ENCODE measurements at places on chromosomes 3 and 15.

- DNase-seq: no peak
Observed at GRCh38 chr3:72658466-72659100, 189.7 kb downstream of the SHQ1 start.

DNA sequence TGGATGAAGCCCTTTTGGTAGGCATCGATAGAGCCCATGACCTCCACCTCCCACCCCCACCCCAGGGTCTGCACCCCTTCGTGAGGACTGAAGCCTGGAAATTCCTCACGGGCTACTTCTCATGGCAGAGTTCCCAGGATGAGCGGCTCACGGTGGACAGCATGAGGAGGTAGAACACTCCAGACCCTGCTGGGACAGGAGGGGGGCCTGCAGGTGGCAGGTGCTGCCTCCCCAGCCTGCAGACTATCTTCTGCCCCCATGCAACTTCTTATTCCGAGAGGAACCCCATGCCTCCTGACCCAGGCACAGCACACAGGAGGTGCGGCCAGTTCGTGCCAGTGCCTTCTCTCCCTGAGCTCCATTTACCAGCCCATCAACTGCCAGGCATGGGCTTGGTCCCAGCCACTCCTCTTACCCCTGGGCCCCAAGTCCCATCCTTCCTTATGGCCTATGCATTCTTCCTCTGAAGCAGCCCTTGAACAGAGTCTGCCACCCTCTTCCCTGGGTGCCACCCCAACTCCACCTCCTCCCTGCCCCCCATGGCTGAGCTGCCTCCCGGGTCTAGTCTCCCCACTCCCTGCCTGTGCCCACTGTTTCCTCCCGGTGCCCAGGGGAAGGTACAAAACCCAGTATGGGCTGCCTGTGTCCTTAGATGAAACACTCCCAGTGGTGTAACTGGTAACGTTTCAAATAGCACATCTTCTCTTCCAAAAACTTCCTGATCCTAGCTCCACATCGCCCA is 8.4 kb downstream of the TBC1D21 start:
- no peak for DNase-seq

DNA sequence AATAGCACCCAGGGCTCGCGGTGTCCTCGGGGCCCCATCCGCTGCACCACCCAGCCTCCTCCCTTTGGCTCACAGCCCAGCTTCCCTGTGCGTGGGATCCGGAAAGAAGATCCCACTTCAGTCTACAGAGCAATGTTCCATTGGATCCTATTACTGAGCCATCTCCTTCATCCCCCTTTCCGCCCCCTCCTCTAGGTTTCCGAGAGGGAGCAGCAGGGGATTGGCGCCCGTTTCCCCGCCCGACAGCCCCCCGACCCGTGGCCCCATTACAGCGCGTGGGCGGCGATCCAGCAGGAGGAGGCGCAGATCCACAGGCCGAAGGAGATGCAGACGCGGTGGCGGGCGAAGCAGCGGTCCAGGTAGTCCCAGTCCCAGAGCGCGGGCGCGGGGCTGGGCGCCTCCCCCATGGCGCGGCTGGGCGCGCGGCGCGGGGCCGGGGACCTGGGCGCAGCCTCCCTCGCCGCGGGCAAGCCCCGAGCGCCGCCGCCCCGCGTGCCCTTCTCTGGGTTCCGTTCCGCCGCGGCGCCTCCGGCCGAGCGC is 340 bp downstream of the TMEM44 start:
- peak; percentile 27 for DNase-seq

DNA sequence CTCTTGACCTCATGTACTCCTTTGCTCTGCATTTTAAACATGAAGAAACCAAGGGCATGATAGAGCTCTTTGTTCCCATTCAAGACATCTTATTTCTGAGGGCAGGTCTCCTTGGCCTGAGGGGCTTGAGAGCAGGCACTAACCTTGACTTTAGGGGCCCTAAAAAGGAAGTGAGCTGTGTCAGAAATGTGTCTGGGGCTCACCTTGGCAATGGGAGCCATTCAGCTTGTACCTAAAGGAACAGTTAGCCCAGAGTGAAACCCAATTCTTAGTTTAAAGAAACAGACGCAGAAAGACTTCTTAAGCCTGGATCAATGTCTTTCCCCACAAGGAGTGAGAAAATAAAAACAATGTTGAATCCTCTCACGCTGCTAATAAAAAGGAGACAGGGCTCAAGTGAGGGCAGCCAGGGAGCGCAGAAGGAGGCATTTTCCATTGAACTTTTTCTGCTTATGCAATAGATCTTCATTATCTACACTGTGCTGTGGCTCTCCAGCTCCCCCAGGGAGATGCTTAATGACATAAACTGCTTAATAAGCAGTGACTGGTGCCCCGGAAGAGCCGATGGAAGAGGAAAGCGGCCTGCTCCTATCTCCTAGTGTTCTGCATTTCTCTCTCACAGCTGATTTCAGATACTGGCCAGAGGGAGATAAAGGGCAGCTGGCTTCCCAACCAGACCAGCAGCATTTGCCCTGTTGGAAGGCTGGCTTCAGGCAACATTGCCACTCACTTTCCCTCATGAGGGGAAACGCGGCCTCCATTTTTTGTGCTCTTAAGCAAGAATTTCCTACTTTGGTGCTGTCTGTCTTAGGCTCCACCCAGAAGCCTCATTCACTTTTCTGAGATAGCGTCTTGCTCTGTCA is 152.0 kb downstream of the OPA1 start:
- DNase-seq: peak; percentile 82

DNA sequence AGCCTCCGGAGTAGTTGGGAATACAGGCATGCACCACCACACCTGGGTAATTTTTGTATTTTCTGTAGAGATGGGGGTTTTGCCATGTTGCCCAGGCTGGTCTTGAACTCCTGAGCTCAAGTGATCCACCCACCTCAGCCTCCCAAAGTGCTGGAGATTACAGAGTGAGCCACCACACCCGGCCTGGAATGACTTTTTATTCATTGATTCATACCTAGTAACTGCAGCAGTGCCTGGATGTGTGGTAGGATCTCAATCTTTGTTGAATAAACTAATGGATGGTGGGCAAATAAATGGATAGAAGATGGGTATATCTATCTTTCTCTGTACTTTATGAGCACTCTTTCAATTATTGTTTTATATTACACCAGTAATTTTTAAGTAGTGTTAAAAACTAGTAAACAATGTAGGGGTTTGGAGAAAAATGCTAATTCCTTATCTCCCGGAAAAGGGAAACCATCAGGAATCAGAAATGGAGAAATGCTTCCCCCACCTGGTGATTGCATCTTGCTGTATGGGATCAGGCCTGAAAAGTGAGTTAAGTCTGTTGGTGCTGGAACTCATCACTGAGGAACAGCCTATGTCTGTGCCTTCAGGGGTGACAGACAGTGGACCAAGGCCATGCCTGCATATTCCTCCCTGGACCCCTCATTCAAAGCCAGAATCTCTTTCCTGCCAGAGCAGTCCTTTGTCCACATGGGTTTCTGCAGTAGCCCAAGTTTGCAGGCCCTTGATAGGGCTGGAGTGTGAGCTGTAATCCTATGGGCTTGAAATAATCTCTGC is 161.0 kb upstream of the CTDSPL start:
- DNase-seq: no peak

DNA sequence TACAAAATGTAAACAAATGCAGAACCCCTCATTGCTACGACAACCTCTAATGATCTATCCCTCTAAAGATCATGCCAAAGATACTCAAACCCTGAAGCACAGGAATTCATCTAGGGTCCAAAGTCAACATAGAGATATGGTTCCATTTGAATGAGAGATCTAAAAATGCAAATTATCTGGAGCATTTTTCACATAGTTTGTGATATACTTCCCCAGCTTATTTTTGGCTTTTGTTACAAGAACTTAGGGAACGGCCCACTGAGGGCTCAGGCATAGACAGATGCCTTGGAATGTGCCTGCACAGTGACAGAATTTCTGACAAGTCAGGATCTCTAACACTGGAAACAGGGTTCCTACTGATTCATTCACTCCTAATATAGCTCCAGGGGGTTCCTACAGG is 258.9 kb upstream of the THBS1 start:
- DNase-seq: no peak

- DNase-seq: no peak
Observed at GRCh38 chr15:58650102-58650501, 99.4 kb downstream of the ADAM10 start.

DNA sequence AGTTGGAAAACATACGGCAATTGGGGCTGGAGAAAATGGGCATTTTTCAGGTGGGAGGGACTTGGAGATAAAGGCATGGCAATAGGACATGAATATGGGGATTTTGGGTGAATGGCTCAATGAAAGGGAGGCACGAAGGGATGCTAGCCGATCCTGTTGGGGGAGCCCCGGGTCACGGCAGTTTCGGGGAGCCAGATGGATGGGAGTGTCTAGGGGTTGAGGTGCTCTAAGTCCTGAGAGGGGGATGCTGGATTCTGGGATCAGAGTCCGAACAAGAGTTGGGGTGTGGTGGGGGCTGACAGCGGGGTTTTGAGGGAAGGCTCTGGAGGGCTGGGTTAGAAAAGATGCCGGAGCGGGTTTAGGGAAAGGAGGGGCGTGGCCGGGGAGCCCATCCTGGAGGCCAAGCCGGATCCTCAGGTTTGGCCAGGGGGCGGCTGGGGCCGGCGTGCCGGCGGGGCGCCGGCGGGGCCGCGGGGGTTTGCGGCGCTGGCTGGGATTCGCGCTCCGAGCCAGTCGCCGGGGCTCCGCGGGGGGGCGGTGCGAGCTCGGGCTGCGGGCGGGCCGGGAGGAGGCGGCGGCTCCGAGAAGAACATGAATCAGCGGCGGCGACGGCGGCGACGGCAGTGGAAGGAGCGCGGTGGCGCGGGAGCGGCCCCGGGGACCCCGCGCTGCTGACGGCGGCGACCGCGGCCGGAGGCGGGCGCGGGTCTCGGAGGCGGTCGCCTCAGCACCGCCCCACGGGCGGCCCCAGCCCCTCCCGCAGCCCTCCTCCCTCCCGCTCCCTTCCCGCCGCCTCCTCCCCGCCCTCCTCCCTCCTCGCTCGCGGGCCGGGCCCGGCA is at the start of gene TYRO3:
TYRO3 (plus strand) TSS at position 813 of the 839 bp plus-strand sequence. CDS start 46 bp downstream, outside the sequence.
- DNase-seq: no peak

GRCh38 chr3:30516238-30516637 is 90.2 kb upstream of the TGFBR2 start:
- DNase-seq: no peak

- DNase-seq: no peak
Observed at GRCh38 chr15:81146006-81146405, 11.9 kb downstream of the CFAP161 start.

- no peak for DNase-seq
Observed at GRCh38 chr3:38472342-38472741, 18.7 kb downstream of the ACVR2B start.

DNA sequence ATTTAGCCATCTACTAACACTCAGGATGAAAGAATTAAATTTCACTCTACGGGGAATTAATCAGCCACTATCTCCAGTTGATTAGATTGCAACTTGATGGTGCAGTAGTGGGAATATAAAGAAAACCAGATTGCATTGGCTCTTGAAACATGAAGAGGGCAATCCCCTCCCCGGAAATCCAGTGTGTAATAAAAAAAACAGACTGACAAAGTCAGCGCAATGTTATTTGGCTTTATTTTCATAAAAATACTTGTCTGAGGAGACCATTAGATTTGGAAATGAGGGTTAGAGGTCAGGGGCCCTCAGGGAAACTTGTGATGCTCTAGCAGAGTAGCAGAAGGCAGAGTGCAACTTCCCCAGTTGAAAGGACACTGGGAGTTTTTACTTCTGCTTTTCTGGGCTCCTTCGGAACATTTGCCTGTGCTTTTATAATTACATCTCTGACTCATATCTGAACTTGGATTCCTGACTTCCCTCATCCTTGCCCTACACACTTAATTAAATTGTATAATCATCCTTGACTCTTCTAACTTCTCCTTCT is 326.8 kb downstream of the TUSC7 start:
- peak; percentile 58 for DNase-seq

GRCh38 chr3:139559541-139559940 is 20.0 kb upstream of the RBP1 start:
- DNase-seq: no peak

DNA sequence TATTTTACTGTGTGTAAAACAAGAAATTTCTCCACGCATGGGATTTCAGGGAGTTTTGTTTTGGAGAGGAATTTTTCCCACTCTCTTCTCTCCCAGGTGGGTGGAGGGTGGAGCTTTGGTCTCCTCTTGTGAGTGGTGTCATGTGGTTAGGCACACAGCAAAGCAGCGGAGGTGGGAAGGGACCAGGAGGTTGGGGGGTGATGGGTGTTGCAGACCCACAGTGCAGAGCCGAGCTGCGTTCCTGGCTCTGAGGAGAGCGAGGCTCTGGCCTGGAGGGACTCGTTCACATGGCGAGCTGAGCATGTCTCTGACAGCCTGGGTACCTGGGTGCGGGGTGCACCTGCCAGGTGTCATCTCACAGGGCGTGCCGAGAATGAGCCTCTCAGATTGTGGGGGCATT is 87.8 kb downstream of the RYR3 start:
- DNase-seq: no peak

- DNase-seq: no peak
Observed at GRCh38 chr3:64251019-64251418, 25.8 kb upstream of the PRICKLE2 start.

DNA sequence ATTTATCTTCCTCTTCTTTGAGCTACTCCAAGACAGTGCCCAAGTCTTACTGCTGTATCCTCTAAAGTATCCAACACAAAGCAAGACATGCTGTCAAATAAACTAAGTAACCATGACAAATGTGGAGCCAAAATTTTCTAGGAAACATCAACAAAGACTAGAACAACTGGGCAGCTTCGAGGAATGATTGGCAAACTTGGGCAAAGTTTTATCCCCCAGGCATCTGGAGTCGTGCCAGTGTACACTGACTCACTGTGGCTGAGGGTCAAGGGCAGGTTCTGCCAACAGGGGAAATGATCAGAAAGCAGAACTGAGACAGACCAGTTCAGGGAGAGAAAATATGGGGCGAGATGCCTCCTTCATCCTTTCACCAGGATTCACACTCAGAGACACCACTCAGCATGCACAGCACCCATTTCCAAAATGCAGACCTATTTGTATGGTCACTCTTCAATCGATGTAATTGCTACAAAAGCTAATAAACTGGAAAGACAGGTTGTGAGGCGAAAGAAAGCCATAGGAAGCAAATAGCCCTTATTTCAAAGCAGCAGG is 65.8 kb downstream of the MB21D2 start:
- DNase-seq: no peak

GRCh38 chr3:112740835-112741234 is 99.9 kb upstream of the CCDC80 start:
- DNase-seq: no peak

DNA sequence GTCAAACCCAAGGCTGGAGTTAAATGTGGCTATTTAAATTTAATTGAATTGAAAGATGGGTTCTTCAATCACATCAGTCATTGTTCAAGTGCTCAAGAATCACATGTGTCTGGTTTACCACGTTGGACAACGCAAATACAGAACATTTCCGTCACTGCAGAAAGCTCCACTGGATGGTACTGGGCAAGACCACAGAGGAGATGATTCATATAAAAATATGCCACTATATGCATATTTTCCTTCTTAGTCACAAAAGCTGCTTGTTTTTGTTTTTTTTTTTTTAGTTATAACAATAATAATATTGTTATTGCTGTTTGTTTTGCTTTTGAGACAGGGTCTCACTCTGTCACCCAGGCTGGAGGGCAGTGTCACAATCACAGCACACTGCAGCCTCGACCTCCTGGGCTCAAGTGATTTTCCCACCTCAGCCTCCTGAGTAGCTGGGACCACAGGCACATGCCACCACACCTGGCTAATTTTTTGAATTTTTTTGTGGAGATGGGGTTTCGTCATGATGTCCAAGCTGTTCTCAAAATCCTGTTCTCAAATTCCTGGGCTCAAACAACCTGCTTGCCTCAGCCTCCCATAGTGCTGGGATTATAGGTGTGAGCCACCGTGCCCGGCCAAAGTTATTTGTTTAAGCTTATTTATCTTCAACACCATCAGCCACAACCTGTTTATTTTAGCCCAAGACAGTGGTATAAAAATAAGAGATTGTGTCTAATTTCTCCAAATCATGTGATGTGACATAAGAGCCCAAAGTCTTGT is 19.4 kb downstream of the RTP3 start:
- no peak for DNase-seq
